ENCODE measurements at places on chromosomes 7 and 10.

GRCh38 chr7:72101444-72101843 lies 310.7 kb downstream of the CALN1 start:
- DNase-seq: no peak

DNA sequence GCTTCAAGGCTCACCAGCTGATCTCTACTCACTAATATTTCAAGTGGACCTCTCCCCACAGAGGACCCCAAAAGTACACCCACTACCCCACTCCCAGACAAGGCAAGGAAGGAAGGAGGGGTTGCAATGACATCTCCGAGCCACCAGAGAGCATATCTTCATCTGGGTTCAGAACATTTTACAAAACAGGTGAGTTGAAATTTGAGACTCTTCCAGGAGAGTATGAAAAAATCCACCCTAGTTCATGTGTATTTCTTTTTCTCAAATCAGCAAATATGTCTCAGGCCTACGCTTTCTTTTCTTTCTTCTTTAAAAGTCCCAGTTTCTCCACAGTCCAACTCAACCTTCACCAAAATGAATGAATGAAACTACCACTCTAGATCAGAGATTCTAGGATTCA lies 61.9 kb downstream of the SGMS1 start:
- no peak for DNase-seq

GRCh38 chr7:138886501-138886917 lies 88.5 kb upstream of the ATP6V0A4 start:
- no peak for DNase-seq

DNA sequence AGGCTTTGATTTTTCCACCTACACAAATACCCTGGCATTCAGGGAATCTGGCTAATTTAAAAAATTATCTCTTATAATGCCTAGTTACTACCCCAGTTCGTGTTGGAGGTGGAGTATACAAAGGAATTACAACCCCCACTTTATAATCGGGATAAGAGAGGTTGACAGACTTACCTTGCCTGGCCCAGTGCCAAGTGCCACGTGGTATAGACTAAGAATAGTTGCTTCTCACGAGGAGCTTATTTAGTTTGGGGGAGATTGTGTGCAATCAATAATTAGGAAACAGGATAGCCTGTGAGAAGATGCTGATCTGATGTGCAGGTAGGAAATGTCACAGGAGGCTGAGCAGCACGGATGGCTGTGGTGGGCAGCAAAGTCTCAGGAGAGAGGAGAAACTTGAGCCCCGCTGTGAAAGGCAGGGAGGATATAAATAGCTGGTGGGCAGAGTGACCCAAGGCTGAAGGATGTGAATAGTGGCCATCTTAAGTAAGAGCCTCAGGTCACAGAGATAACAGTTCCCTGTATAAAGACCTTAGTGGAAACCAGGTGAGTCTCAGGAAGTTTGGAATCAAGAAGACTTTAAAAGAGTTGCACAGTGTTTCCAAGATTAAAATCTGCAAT lies 11.3 kb upstream of the ATXN7L1 start:
- no peak for DNase-seq

DNA sequence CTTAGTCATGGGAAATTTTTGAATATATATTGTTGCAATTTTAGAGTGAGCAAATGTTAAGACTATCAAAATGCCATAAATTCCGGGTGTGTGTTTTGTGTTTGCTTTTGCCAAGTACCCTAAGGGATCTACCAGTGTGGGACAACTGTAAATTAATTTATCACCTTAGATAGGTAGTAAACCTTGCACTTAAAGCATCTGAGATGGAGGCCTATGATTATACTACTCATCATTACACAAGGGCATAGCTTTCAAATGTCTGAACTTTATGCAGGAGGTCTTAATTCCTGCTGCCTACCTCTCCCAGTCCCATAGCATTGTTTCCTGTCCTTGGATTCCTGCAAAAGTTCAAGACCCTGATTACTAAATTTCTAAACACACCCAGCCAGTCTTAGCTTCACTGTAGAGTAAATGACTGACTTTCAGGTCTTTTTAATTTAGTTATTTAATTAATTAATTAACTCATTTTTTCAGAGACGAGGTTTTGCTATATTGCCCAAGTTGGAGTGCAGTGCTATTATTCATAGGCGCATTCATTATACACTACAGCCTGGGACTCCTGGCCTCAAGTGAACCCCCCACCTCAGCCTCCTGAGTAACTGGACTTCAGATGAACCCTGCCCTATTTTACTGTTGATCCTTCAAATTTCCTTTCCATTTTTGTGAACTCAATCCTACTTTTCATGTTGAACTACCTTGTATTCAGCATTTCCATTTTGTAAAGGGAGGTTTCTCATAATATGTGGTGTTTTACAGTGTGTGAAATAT lies 47.0 kb downstream of the THSD7A start:
- no peak for DNase-seq

- DNase-seq: no peak
Observed at GRCh38 chr10:6297522-6297921, 94.8 kb downstream of the PFKFB3 start.

GRCh38 chr7:2383543-2384274 lies 19.7 kb upstream of the CHST12 start:
- DNase-seq: no peak

DNA sequence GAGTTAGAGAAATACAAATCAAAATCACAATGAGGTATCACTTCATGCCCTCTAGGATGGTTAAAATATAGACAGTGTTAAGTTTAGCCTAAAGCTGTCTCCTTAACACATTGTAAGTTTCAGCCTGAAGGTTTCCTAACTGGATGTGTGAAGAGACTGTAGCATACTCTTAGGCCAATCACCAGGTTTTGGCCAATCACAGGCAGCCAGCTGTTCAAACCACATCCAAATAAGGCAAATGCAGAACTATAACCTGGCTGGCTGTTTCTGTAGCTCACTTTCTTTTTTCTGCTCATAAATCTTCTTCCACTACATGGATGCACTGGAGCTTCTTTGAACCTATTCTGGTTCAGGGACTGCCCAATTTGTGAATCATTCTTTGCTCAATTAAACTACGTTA lies 19.7 kb downstream of the ESYT2 start:
- DNase-seq: no peak

GRCh38 chr7:7557252-7557651 lies 9.4 kb upstream of the MIOS start:
- DNase-seq: no peak

DNA sequence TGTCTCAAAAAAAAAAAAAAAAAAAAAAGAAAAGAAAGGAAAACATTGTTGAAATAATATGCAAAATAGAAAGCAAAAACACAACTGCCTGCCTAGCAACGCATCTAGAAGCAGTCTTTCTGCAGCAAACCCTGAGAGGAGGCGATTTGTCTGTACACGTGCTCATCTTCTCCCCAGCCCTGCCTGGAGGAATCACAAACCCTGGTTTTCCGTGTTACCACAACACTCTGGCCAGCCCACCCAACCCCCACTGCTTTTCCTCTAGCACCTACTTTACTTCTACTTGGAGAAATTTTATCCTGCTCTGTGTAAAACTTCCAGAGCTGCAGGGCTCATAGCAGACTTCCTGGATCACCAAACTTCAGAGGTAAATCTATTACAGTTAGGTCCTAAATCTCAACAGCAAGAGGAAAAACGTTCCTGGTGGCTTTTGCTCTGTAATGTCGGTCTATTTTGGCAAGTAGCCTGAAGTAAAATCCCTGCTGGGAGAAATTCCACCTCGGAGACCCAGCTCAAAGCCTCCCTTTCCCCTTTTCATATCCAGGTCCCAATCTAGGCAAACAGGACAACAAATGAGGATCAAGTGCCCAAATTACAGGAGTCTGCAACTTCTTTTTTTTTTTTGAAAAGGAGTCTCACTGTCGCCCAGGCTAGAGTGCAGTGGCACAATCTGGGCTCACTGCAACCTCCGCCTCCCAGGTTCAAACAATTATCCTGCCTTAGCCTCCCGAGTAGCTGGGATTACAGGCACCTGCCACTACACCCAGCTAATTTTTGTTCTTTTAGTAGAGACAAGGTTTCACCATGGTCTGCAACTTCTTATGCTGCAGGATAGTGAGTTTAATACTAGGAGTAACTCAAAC lies 91.6 kb downstream of the DNMBP start:
- no peak for DNase-seq

DNA sequence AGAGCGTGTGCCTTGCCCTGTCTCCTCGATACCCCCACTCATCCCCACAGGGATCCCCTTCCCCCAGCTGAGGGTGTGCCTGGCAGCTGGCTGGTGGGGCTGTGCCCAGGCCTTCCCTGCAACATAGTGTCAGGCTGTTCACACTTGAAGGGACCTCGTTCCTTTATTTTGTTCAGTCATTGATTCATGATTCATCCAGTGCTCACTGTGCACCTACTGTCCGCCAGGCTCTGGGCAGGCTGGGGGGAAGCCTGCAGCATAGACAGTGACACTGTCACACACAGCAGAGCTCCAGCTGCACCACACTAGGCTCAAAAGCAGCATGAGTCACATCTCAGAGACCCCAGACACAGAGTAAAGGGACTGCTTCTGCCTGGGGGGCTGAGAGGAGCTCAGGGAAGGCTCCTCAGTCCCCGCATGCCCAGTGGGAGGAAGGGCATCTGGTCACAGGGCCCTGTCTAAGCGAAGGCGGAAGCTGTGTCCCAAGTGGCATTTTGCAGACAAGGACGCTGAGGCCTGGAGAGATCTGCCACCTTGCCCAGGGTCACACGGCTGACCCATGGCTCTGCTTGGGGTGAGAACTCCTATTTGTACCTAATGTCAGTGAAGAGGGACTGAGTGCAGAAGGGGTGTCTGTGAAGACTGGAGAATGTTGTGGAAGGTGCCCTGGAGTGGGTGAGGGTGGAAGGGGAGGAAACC lies 27.9 kb downstream of the CDH23 start:
- no peak for DNase-seq

DNA sequence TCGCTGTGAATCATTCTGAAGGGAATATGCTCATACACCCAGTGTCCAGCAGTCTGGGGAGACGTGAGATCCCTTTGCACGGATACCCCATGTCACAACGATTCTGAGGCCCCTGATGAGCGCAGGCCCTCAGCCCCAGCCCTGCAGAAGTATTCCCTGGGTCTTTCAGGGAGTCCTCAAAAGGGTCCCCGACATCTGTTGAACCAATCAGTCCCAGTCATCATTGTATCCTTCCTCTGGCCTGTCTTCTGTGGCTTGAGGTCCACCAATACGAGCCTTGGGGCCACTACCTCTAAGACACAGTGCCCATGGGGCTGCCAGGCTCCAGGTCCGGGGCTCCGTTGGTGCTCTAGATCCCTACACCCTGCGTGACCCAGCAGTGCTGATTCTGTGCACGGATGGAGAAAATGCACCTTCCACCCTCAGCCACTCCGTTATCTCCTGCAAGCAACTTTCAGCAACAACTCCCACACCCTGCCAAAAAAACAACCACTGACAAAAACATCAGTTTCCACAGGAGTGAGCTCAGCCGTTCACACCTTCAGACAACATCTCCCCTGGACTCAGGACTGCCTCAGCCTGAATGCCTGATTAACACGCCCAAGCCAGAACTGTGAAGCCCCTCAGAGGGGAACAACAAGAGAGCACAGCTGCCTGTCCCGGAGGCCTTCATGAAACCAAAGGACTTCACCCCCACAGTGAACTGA lies 46.9 kb upstream of the KDM7A start:
- DNase-seq: no peak

GRCh38 chr7:101681170-101682007 lies 52.3 kb upstream of the MYL10 start:
- DNase-seq: no peak

DNA sequence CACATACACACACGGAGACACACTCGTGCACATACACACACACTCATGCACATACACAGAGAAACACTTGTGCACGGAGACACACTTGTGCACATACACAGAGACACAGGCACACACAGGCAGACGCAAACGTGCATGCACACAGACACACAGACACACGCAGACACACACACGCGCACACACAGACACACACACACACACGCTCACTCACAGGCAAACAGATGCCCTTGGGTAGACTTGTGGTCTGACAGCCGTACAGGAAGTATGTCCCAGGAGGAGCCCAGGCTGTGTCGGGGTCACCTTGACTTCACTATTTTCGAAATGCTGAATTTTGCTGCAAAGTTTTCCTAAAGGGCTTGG lies 538.0 kb downstream of the DNAJB6 start:
- no peak for DNase-seq

DNA sequence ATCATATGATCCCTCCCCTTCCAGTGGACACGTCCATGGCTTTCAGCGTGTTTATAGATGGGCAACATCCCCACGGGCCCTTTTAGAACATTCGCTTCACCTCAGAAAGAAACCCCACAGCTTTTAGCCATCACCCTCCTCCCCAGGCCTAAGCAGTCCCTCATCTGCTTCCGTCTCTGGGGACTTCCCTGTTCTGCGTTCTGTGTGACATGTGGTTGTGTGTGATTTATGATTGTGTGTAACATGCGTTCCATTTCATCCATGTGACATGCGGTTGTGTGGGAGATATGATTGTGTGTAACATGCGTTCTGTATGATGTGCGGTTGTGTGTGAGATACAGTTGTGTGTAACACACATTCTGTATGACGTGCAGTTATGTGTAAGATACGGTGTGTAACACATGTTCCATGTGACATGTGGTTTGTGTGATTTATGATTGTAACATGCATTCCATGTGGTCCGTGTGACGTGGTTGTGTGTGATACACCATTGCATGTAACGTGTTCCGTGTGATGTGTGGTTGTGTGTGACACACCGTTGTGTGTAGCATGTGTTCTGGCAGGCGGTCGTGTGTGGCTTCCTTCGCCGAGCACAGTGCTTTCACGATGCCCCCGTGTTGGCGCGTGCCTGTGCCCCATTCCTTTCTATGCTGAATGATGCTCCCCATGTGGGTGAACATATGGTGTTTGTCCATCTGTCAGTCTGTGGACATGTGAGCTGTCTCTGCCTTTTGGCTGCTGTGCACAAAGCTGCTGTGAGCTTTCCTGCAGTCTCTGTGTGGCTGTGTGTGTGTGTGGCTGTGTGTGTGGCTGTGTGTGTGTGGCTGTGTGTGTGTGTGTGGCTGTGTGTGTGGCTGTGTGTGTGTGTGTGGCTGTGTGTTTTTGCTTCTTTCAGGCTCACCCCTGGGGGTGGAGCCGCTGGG lies 26.2 kb downstream of the PWWP2B start:
- no peak for DNase-seq

- no peak for DNase-seq
Observed at GRCh38 chr10:132574783-132575319, 37.3 kb downstream of the INPP5A start.

GRCh38 chr7:69739190-69739589 lies 140.9 kb downstream of the AUTS2 start:
- peak; percentile 25 for DNase-seq

- no peak for DNase-seq
Observed at GRCh38 chr7:8637322-8637721, 203.9 kb downstream of the NXPH1 start.

DNA sequence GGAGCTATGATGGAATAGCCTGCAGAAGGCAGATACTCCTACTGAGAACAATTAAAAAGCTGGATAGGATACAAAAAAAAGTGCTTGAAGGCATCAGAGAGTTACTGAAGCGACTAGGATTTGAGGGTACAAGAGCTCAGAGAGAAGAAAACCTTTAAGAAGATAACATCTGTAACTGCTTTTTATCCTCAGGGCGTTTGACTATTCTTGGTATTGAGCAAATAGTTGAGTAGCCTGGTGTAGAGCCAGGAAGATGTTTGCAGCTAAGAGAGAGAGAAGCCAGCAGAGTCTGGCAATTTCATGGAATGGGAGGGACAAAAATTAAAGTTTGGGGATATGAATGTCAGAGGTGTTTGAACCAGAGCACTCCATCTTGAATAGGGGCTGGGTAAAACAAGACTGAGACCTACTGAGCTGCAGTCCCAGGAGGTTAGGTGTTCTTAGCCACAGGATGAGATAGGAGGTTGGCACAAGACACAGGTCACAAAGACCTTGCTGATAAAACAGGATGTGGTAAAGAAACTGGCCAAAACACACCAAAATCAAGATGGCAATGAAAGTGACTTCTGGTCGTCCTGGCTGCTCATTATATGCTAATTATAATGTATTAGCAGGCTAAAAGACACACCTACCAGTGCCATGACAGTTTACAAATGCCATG lies 428.8 kb downstream of the SH2D4B start:
- DNase-seq: no peak

All from stimulated activated CD4-positive, alpha-beta T cell treated with anti-CD3 and anti-CD28 coated beads, Interleukin-15, amount 100 ng/mL, for 48 hours (primary cell).